Right atrium auricular region (tissue), 2 donors: ENCODE measurements at places on chromosomes 13 and 19. TPM values are rescaled to one million over a fixed set of nuclear protein-coding genes. Genes with fewer than 3 reads are reported as not detected.

Gene LILRB3
- total RNA-seq = 8.8 TPM

DNA sequence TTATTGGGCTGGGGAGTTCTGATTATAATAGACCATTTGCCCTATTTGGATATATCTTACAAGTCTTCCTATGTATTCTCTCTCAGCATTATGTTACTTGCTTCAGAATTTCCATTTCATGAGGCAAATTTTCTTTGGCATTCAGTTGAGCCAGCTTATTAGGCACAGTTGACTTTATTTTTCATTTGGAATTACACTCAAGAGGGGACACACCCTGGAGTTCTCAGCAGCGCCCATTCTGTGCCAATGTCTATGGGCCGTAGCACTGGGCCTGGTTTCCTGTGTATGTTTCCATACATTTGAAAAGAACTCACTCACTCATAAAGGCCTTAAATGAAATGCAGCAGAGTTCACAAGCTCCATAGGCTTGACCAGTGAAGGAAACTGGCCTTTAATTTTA is 138.5 kb downstream of the KLF12 start:
- DNase-seq = no peak

Gene BCL2L12
- 6.5 TPM for total RNA-seq

DNA sequence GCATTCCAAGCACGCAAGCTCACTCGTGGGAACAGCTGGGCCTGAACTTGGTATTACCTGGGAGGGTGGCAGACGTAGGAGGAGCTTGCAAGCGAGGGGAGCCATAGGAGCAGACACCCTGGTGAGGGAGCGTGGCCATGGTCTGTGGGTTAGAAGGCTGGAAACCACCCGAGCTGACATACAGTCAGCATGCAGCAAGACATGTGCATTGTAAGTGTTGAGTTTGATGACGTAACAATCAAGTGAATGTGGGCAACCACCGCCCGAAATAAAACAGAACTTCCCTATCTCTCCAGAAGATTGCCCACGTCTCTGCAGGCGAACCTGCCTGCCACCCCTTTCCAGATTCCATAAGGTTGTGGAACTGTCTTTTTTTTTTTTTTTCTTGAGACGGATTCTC is 26.8 kb downstream of the UBXN6 start:
- DNase-seq = no peak
